ENCODE measurements at places on chromosomes 7 and 10.

DNA sequence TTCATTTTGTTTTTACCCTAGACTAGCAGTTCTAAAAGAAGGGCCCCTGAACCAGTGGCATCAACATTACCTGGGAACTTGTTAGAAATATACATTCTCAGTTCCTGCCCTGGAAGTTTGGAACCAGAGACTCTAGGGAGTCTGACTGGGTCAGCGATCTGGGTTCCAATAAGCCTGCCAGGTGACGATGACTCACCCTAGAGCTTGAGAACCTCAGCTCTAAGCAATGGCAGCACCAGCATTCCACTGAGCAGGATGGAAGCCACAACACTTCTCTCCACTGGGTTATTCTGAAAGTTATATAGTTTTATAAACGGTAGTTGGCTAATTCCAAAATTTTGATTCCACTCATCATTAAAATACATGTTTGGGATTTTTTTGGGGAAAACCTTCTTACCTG, 97.0 kb upstream of the AMPH start:
- no peak for DNase-seq

GRCh38 chr7:14875941-14876587, 26.5 kb downstream of the DGKB start:
- DNase-seq: no peak

- no peak for DNase-seq
Observed at GRCh38 chr10:100038561-100039071, 28.9 kb upstream of the DNMBP start.

DNA sequence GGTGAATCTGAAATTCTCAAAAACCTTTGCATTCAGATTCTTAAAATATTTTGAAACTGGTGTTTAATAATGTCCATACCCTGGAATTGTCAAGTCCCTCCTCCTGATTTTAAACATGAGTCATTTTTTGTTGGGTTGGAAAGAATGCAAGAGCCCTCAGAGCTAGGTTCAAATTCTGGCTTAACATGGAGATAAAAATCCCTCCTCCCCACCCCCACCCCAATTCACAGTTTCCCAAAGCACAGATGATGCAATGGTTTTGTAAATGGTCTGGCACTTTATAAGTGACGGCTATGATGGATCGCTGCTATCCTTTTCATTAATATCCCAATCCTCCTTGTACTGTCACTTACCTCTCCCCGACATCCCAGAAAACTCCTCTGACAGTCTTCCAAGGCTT, 332.8 kb downstream of the PLXNA4 start:
- no peak for DNase-seq

GRCh38 chr10:75379212-75379724, 22.3 kb downstream of the ZNF503 start:
- no peak for DNase-seq

DNA sequence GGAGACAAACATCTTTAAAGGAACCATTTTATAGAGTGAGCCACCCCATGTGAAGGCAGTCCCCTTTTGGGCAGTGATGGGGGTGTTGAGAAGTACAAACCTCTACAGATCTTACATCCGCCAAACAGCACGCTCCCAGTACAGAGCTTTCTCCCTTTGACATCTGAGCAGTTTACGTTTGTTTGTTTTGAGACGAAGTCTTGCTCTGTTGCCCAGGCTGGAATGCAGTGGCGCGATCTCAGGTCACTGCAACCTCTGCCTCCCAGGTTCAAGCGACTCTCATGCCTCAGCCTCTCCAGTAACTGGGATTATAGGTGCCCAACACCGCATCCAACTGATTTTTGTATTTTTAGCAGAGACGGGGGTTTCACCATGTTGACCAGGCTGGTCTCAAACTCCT, 128.9 kb downstream of the CCDC3 start:
- no peak for DNase-seq

GRCh38 chr7:1536743-1537534, 6.4 kb downstream of the MAFK start:
- peak; percentile 79 for DNase-seq

- DNase-seq: no peak
Observed at GRCh38 chr7:2521952-2522591, 2.5 kb downstream of the LFNG start.

DNA sequence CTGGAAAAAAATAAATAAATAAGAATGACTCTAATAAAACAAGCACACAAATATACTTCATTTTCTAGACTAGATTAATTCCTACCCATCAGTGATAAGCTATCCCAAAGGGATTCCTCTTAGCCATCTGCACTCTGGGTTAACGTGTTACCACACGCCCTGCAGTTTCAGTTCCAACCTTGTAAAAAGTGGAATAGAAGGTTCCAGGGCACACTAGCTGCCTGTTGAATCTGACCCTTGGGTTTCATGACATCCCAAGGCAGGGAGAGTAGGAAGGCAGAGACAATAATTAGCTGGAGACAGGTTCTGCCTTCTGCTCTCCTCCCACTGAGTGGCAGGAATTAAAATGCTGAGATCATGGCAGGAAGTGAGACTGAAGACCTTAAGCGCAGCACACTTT, 33.5 kb downstream of the SLC37A3 start:
- DNase-seq: no peak

GRCh38 chr7:158277219-158278141, 310.1 kb downstream of the PTPRN2 start:
- no peak for DNase-seq

DNA sequence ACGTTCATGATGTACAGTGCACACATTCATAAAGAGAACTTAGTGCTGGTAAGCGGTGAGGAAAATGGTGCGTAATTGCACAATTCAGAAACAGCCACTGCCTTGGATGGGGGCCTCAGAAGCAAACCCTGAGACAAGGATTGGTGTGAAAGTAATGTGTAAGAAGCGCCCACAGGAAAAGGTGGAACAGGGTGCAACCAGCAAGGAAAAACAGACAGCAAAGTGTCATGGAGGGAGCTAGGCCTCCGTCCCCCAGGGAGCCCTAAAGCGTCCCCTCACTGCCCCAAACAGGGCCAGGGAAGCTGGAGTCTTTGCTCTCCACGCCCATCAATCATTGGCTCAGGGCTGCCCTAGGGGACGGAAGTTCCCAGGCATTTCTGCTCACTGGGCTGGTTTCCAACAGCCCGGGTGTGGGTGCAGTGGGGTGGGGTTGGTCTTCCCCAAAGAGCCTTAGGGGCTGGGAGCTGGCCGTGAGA, 9.6 kb upstream of the C10orf105 start:
- no peak for DNase-seq

GRCh38 chr7:36316319-36316718, 73.3 kb upstream of the ANLN start:
- DNase-seq: no peak

GRCh38 chr10:47230957-47231356, 69.0 kb upstream of the GDF10 start:
- no peak for DNase-seq

GRCh38 chr10:65470986-65471385, 1454.8 kb upstream of the LRRTM3 start:
- DNase-seq: no peak

DNA sequence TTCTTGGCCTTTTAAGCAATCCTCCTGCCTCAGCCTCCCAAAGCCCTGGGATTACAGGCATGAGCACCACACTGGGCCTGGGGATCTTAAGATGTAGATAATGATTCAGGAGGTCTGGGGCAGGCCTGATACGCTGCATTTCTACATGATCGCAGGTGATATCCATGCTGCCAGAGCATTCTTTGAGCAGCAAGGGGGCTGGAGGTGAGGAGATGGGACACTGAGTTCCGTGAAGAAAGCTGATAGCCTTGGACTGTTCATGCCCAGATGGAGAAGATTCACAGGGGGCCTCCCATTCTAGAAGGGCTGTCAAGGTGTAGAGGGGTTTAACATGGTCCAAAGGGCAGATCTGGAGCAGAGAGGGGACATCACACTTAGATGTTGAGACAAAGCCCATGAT, 480.3 kb downstream of the RPS24 start:
- DNase-seq: no peak

GRCh38 chr10:13922586-13922985, 335.8 kb downstream of the PRPF18 start:
- no peak for DNase-seq

GRCh38 chr7:21923658-21924057, 22.0 kb downstream of the CDCA7L start:
- no peak for DNase-seq

DNA sequence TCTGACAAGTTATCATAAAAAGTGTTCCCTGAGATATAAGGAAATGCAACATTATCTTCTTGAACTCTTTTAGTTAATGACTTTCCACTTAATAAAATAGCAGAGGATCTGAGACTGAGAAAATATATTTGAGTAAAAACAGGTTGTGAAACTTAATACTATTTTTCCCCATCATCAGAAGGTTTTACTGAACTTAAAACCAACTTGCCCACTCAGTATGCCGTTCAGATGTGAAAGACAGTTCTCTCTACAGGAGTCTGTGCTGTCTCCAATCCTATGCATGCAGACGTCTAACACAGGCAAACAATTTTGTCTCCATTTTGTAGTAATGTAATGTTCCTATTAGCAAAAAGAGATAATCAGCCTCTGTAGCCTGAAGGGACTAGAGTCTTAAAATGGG, 38.2 kb upstream of the CYP2C18 start:
- no peak for DNase-seq

DNA sequence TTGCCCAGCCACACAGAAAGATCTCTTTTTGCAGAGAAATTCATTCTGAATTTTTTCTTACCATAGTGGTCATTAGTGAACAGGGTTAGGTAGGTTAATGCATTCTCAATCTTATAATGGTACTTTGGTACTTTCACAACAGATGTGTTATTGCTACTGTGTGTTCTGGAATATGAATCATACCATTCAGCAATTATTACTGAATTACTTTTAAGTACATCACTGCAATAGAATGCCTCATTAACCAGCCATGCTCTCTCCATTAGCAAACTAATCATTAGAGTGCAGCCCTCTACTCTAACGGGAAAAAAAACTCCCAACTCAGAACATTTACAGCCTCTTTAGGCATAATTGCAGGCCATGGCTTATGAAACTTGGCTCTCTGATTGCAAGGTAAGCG, 102.1 kb downstream of the DOCK4 start:
- no peak for DNase-seq

GRCh38 chr10:110546499-110547110, 20.9 kb upstream of the SMC3 start:
- no peak for DNase-seq

DNA sequence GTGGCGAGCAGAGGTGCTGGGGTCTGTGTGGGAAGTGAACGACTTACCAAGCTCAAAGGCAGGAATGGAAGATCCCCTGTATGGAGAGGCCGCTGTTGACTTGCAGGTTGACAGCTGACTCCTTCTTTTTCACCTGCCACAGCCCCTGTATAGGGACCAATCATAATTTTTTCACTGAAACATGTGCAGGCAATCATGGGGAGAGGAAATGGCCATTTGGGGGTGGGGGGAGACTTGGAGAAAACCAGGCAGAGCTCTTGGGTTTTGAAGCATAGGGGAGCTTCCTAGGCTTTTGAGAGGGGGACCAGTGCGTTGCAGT, 101.4 kb downstream of the WDR37 start:
- DNase-seq: no peak

GRCh38 chr7:111104710-111105109, 13.8 kb downstream of the LRRN3 start:
- DNase-seq: no peak

DNA sequence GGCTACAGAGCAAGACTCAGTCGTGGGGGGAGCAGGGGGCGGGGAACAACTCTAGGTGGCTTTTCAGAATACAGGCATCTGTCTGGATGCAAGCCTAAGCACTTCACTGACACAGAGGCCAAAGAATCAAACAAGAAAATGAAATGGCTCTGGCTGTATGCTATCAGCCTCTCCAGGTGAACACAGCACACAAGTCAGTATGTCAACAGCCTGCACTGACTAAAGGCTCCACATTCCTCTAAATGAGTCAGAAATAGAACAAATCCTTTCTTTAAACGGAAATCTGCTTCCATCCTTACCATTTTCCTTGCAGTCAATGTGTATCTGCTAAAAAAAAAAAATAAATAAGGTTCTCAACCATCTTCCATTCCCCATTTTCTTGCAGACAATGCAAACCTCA, 88.3 kb downstream of the ARMH3 start:
- DNase-seq: no peak

GRCh38 chr10:12235796-12236195, 39.8 kb downstream of the CDC123 start:
- no peak for DNase-seq

DNA sequence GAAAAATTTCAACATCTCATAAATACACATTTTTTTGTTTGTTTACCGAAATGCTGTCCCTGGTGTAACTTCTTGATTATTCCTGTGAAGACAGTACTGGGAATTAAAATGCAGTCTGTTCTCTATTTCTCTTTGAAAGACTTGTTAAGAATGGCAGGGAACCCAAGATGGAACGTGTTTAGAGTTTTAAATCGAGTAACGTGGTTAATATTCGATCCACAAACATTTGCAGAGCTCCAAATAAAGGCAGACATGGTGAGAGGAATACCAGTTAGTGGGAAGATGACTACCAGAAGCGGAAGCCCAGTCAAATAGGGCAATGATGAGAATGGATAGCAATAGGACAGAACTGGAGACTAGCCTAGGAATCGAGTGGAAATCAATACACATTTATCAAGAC, 6.7 kb downstream of the PON3 start:
- no peak for DNase-seq

GRCh38 chr7:79964463-79964862, 170.2 kb upstream of the GNAI1 start:
- DNase-seq: no peak

DNA sequence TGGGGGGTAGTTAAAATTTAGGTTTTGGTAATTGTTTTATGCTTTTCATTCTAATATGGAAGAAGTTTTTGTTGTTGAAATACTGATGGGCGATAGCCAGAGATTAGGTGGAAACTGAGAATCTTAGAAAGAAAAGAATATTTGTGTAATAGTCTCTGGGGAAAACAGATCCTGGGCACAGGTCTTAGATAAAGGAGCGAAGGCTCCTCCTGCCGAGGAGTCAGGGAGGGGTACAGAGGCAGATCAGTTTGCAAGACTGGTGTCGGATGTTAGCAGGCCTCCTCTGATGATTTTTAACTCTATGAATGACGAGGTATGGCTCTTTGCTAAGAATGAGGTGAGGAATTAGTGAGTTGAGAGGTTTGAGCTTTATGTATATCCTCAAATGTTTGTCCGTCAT, 339.7 kb downstream of the HGF start:
- no peak for DNase-seq

DNA sequence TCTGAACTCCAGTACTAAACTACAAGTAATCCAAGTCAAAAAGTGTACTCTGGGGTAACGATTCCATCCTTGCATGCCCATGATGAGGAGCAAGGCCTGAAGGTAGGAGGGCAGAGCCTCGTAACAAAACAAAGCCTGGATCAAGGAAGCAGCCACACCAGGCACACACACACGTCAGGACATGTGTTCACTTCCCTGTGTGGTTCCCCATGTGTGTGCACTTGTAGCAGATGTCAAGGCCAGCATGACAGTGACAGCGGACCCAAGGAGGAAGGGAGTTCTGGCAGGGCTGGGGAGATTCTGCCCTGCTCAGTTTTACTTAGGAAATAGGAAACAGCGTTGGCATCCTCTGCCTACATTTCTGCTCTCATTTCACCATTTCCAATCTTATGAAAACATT, 92.8 kb downstream of the ALOX5 start:
- DNase-seq: no peak

GRCh38 chr10:116088985-116089384, 184.0 kb downstream of the GFRA1 start:
- DNase-seq: no peak
